ENCODE measurements at places on chromosomes 4 and X.
A peak's percentile ranks its signal among the peaks of the same experiment; 100 is the strongest.

DNA sequence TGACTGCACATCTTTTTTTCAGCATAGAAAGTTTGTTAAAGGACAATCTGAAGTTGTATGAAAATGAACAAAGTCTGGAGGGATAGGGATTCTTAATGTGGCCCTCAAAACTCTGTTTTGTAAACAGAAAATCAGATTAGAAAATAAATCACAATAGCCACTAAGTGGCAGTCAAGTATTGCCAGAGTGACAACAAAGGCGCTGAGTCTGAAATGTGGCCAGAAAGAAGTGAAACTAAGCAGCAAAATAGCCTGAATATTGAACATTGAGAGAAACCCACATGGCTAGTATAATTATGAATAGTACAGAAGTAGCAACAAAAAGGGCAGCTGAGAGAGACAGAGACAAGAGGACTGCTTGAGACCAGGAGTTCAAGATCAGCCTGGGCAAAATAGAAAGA, 81.1 kb upstream of the CT45A1 start:
- DNase-seq = no peak

GRCh38 chrX:78383594-78383993, 56.2 kb upstream of the CYSLTR1 start:
- no peak for DNase-seq

GRCh38 chr4:72531768-72532290, 37.2 kb downstream of the ADAMTS3 start:
- DNase-seq = no peak

- no peak for DNase-seq
These were observed 60.4 kb upstream of the HPF1 start for GRCh38 chr4:169818063-169818679.

DNA sequence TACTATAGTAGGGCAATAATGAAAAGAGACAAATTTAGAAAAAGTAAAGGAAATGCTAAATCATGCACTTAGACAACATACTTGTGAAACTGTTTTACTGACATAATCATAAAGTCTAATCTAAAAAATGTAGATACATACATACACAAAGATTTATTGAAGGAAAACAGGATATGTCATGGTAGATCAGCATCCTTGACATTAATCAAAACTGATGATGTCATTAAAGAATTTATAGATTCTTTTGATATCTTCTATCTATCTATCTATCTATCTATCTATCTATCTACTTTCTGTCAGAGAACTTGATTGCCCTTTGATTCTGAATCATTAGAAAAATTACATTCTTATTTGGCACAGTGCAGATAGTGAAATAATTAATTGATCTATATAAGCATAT, 311.3 kb downstream of the CCSER1 start:
- DNase-seq = no peak

- DNase-seq = no peak
These were observed 182.7 kb downstream of the BCOR start for GRCh38 chrX:39915081-39915480.

GRCh38 chr4:15438939-15439524, 11.2 kb downstream of the C1QTNF7 start:
- DNase-seq = peak; percentile 55

GRCh38 chrX:53004038-53004437, 44.6 kb upstream of the GPR173 start:
- DNase-seq = no peak

GRCh38 chr4:133799717-133800315, 401.8 kb downstream of the PABPC4L start:
- peak; percentile 4 for DNase-seq

GRCh38 chrX:10042055-10042454, 74.9 kb downstream of the CLDN34 start:
- DNase-seq = no peak

GRCh38 chr4:173766171-173766600, 236.2 kb upstream of the HAND2 start:
- no peak for DNase-seq

- no peak for DNase-seq
These were observed 14.7 kb upstream of the CLCN4 start for GRCh38 chrX:10142041-10142599.

DNA sequence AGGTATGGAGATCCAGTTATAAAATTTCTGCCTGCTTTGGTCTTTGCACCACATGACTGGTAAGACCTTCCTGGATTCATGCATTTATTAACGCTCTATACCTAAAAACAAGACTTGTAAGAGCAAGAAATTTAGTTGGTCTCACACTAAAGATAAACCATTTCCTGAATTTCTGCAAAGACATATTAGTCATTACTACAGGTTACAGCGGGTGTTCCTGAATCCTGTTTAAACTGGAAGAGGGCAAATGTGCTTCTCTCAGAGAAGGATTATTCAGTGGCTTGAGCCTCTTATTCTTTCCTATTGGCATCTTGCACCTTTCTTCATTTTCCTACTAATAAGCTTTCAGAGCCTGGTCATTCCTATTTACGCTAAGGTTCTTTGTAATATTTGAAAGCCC, 397.6 kb upstream of the TENM3 start:
- no peak for DNase-seq

- DNase-seq = no peak
These were observed 30.8 kb downstream of the BMP3 start for GRCh38 chr4:81061344-81061730.

- DNase-seq = peak; percentile 8
These were observed 910 bp downstream of the HPGDS start for GRCh38 chr4:94341481-94342370.

DNA sequence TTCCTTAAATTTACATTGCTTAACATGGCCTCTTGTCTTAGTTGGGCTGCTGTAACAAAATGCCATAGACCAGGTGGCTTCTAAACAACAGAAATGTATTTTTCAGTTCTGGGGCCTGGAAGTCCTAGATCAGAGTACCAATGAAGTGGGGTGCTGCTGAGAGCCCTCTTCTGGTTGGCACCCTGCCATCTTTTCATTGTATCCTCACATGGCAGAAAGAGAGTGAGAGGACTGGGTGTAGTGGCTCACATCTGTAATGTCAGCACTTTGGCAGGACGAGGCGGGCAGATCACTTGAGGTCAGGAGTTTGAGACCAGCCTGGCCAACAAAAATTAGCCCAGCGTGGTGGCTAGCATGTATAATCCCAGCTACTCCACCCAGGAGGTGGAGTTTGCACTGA, 12.0 kb upstream of the KLB start:
- DNase-seq = no peak

DNA sequence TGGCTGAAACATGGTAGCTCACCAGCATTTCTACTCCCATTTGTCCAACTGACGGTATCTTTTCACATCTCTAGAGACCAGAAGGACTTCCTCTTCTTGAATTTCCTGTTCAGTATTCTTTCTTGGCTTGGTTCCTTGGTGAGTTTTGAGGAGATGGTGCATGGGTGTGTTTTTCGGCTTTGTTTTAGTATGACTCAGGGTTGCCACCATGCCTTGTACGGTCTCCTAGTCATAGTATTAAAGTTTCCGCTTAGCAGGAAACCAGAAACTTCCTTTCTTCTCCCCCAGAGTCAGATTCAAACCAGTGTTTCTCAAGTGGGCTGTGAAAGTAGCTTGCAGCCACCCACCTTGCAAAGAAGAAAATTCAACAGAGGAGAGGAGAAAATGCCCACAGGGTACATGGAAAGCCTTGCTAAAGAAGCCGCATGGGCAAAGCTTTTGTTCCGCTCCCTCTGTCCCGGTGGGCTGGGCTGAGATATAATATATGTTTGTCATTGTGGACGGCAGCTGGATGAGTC, 5.7 kb downstream of the CD99 start:
- peak; percentile 87 for DNase-seq

DNA sequence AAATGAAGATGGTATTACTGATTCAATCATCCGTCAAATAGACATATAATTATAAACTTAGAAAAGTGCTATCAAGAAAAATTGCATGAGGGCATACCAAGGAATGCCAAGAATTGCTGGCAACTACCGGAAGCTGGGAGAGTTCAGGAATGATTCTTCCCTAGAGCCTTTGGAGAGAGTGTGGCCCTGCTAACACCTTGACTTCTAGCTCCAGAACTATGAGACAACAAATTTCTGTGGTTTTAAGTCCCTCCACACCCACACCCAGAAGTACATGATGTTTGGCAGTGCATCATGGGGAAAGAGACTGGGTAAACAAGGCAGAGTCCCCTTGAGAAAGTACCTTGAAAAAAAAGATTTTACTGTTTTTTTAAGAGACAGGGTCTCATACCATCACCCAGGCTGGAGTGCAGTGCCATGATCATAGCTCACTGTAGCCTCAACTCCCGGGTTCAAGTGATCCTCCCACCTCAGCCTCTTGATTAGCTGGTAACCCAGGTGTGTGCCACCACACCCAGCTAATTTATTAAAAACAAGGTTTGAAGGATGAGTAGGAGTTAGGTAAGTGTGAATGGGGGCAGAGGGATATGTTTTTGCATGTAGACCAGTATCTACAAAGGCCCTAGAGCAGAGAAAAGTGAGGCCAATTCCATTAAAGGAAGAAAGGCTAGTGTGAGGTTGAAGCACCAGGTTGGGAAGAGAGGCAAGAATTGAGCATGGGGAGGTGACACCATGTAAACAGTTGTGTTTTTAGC, 53.1 kb downstream of the GSX2 start:
- peak; percentile 66 for DNase-seq

DNA sequence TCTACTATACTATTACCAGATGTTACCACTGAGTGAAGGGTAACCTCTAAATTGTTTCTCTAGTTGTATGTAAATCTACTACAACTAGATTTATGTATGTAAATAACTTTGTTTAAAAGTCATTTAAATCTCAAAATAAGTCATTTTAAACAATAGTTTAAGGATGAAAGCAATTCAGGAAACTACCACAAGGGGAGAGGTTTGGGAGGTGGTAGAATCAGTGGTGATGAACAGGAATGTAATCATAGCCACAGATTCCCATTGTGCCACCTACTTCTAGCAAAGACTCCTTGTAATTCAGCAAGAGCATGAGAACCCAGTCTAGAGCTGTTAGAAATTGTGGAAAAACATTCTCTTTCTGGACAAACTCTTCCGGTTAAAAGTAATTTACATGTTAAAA, 234.6 kb downstream of the SLC7A11 start:
- DNase-seq = no peak

DNA sequence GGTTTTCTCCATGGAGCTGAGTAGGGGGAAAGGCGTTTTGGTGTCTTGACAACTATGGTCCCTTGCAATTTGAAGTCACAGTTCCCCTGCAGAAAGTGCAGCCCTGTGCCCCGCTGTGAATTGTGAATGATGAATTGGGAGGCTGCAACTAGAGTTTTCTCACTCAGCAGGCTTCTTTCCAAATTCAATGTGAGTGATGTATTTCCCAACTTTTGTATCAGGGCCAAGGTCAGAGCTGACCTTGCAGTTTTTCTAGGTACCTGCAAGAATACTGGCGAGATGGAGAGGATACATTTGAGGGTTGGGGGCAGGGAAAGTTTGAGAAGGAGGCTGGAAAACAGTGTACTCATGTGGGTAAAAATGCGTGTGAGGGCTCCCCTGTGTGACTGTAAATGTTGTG, 11.7 kb downstream of the PHEX start:
- no peak for DNase-seq

GRCh38 chr4:31667686-31668085, 947.5 kb downstream of the PCDH7 start:
- no peak for DNase-seq

GRCh38 chrX:49270249-49270921, 792 bp downstream of the PPP1R3F start:
- no peak for DNase-seq

DNA sequence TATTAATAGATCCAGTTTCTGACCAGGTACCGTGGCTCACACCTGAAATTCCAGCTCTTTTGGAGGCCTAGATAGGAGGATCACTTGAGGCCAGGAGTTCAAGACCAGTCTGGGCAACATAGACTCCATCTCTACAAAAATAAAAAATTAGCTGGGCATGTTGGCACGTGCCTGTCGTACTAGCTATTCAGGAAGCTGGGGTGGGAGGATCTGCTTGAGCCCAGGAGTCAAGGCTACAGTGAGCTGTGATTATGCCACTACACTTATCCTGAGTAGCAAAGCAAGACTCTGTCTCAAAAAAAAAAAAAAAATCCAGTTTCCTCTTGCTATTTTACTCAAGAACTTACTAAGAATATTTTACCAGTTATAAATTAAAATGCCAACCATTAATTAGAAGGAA, 91.7 kb downstream of the SLC10A6 start:
- no peak for DNase-seq

DNA sequence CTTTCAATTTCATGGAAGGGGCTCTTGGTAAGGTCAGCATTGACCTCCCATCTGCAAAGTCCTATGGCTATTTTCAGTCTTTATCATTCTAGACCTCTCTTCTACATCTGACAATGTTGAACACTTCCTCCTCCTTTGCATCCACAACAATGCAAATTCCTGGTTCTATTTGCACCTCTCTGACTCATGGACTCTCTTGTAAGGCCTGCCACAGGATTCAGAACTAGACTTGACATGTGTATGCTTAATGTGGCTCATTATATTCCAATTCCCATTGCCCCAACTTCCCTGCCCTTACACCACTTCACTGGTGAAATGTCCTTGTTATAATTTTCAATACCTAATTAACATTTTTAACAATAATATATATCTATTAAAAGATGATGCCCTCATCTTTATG, 314.3 kb upstream of the FGF13 start:
- no peak for DNase-seq

GRCh38 chr4:57137261-57137660, 27.1 kb upstream of the IGFBP7 start:
- DNase-seq = no peak

DNA sequence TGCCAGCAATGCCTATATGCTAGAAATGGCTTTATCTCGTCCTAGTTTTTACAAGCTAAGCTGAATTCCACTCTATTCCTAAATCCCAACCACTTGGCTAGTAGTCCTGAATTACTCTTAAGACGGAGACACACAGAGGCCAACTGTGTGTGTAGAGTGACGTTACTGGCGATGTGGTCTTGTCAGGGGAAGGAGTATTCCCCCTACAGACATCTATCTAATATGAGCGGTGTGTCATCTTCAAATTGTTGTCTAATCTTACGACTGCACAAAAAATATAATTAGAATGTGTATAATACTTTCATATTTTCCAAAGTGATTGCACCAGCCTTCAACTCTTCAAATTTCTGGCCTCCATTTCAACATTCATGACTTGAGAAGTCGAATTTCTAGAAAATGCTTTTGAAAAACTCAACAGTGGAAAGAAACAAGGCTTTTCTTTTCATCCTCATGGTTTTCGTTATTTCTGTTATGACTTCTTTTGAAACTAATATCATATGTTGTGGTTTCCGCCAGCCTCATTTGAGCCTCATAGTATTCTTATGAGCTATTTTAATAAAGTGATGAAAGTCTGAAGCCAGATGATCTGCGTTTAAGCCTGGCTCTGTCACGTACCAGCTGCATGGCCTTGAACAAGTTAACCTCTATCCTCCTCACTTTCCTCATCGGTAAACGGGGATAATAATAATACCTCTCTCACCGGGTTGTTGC, 132.3 kb downstream of the SOWAHB start:
- peak; percentile 92 for DNase-seq

GRCh38 chr4:11069581-11070211, 359.0 kb downstream of the HS3ST1 start:
- no peak for DNase-seq

- no peak for DNase-seq
These were observed 80.1 kb upstream of the UCP1 start for GRCh38 chr4:140648716-140649308.

- DNase-seq = peak; percentile 42
These were observed 76.9 kb upstream of the GPM6B start for GRCh38 chrX:13893826-13894225.

- no peak for DNase-seq
These were observed 50.1 kb upstream of the ADRA2C start for GRCh38 chr4:3715855-3716630.

Data from fibroblast of skin of abdomen (primary cell).